Activated CD4-positive, alpha-beta T cell treated with anti-CD3 and anti-CD28 coated beads, Interleukin-2, amount 50 U/mL, for 4 hours (primary cell): ENCODE measurements at places on chromosomes 3 and 15.

- no peak for DNase-seq
Measured at GRCh38 chr15:48395521-48396011, 64.3 kb downstream of the DUT start.

DNA sequence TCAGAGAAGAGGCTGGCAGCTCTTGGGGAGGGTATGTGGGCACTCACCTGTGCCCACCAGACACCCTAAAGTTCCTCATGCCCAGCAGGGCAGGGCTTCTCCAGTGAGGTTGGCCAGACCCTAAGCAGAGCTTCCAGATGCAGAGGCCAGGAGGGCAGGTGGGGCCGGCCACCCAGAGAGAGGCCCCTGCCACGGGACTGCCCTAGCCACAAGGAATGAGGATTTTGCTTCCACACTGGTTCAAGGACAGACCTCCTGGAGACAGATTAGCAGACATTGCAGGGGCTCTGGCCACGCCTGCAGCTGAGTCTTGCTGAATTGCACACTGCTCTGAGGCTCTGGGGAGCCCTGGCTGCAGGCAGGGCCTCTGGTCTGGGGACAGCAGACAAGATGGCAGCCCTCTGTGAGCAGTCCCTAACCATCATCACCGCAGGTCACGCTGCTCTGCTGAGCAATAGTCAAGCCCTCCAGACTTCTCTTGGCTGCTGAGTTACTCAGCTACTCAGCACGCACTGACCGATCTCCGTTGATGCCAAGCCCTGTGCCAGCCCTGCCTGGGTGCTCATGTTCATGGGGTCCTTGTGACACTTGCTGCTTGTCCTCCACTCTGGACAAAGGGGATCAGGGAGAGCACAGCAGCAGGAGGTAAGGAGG lies 117.4 kb upstream of the ABHD17C start:
- no peak for DNase-seq

- DNase-seq: no peak
Measured at GRCh38 chr3:179603831-179604230, 607 bp downstream of the MRPL47 start.

DNA sequence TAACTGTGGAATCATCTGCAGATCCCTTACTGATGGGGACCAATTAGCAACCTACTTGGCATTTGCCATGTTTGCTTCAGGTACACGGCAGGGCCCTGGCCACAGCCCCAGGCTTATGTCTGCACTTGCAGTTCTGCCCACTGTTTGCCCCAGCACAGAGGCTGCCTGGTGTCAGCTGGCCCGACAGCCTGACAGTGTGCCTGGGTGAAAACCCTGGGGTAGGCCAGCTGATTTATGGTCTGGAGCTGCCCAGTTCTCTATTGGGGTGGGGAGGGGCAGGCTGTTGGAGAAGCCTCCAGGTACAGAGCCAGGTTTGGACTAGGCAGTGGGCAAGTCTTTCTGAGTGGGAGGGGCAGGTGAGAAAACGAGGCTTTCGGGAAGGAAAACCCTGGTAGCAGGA lies 11.2 kb upstream of the TGM5 start:
- DNase-seq: no peak

GRCh38 chr15:44726136-44726535 lies 10.2 kb upstream of the TRIM69 start:
- no peak for DNase-seq

- DNase-seq: no peak
Measured at GRCh38 chr3:16112910-16113504, 61.5 kb upstream of the GALNT15 start.

- DNase-seq: no peak
Measured at GRCh38 chr15:31301673-31301990, 25.0 kb upstream of the KLF13 start.

DNA sequence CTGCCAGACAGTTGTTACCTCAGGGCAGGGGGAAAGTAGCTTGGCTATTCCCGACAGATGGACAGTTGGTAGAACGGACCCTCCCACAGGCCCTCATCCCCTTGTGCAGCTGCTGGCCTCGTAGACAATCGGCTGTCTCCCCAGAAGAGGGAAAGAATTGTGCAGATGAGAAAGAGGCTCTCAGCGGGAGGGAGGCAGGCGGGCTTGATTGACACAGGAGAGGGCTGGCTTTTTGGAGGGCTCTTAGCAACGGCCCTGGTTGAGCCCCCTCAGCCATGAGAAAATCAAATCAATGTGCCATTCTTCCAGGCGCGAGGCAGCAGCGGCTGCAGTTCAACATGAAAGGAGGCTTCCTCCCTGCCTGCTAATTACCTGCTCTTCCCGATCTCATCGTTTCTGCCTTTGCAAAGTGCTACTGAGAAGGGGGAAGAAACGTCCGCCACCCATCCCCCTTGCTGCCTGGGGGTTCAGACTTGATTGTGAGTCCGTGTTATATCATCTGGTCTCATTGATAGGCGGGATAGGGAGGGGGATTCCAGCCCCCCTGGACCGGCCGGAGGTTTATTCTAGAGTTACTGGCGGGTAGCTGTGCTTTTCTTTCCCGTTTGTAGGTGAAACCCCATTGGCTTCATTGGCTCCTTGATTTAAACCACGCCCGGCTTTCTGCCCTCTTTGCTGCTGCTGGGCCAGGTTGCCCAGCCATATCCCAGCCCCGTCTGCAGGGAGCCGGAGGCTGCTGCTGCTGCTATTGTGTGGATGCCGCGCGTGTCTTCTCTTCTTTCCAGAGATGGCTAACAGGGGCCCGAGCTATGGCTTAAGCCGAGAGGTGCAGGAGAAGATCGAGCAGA lies at the start of gene TAGLN3:
TSS of gene TAGLN3 (plus strand) at position 287 of the 848 bp plus-strand sequence. CDS start at position 788, 501 bp downstream.
- no peak for DNase-seq

- DNase-seq: no peak
Measured at GRCh38 chr3:24514119-24514518, 19.5 kb upstream of the THRB start.

GRCh38 chr3:102979682-102980354 lies 545.0 kb downstream of the ZPLD1 start:
- no peak for DNase-seq

- DNase-seq: no peak
Measured at GRCh38 chr3:56911363-56911762, 109.6 kb upstream of the ARHGEF3 start.

DNA sequence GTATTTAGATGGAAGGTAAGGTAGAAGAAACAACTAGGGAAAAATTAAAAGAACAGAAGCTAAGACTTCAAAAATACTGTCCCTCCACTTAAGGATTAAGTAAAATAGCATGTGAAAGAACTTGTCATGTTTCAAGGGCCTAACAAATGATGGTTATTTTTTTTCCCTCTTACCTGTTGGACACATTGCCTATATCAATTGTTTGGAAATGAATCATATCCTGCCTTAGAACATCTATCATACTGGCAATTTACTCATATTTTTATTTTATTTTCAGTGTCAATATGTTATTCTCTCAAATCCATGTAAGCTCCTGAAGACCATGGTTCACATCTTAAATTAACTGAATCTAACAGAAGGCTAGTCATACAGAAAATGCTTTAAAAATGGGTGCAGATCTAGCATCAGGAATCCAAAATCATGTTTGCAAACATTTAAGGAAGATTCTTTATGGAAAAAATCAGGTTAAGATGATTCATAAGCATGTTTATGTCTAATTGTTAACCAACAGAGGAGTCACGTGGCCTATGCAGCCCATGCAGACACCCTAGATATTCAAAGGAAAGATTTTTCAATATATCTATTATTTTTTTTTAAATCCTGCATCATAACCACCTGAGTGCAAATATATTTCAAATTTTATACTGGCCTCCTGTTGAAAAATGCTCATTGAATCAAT lies 135.8 kb upstream of the TRIM42 start:
- no peak for DNase-seq

- DNase-seq: no peak
Measured at GRCh38 chr15:78730955-78731354, 80.3 kb downstream of the ADAMTS7 start.

GRCh38 chr3:64152086-64152485 lies 73.2 kb downstream of the PRICKLE2 start:
- no peak for DNase-seq

- no peak for DNase-seq
Measured at GRCh38 chr15:93420477-93420876, 331.5 kb upstream of the RGMA start.

DNA sequence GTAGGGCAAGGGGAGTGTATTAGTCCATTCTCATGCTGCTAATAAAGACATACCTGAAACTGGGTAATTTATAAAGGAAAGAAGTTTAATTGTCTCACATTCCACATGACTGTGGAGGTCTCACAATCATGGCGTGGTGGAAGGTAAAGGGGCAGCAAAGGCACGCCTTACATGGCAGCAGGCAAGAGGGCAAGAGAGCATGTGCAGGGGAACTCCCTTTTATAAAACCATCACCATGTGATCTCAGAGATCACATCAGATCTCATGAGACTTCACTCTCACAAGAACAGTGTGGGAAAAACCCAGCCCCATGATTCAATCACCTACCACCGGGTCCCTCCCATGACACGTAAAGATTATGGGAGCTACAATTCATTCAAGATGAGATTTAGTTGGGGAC lies 41.4 kb downstream of the SUMF1 start:
- DNase-seq: no peak

- DNase-seq: no peak
Measured at GRCh38 chr3:17432236-17432635, 310.2 kb downstream of the TBC1D5 start.

- no peak for DNase-seq
Measured at GRCh38 chr3:133750259-133750656, 4.1 kb downstream of the TF start.

DNA sequence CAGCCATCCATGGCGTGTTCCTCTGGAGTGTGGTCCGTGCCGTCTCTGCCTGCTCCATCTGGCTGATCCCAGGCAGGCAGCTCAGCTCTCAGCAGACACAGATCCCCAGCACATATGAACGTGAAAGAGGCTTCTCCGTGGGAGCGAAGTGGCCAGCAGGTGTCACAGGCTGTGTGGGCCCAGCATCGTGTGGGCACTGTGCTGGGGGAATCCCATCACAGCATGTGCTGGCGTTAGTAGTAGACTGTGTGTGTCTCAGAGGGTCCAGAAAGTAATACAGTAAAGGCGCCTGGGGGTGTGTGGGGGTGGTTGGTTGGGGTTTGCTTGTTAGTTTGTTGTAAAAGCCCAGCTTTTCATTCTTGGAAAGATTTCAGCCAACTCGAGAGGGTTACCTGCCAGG lies 147.6 kb downstream of the IGF1R start:
- DNase-seq: no peak

DNA sequence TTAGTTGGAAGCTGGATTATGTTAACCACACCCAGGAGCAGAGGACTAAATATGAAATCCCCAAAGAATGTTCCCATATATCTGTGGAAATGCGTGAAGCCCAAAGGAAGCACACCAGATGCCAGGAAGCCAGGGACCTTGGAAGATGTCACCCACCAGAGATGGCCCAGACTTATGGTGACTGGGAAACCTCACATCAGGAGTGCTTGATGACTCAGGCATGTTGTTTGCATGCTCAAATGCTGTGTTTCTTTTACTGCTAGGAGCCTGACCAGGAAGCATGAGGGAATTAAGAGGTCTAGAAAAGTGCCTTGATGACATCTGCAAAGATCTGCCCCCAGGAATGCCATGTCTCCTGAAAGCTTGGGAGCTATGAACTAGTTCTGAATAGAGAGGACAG lies 109.0 kb upstream of the SLC2A2 start:
- DNase-seq: no peak
